ENCODE measurements at places on chromosomes 7 and 10.

DNA sequence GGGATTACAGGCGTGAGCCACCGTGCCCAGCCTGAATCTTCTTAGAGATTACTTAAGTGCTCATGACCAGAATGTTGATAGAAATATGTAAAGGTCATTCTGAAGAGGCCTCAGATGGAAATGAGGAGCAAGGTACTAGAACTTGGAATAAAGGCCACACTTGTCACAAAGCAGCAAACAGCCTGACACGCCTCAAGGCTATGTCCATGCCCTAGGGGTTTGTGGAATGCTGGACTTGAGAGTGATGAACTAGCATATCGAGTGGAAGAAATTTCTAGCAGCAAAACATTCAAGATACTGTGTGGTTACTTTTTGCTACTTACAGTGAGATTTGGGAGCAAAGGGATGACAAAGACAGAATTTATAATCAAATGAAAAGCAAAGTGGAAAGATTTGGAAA, 39.0 kb downstream of the ZNF438 start:
- DNase-seq: no peak

DNA sequence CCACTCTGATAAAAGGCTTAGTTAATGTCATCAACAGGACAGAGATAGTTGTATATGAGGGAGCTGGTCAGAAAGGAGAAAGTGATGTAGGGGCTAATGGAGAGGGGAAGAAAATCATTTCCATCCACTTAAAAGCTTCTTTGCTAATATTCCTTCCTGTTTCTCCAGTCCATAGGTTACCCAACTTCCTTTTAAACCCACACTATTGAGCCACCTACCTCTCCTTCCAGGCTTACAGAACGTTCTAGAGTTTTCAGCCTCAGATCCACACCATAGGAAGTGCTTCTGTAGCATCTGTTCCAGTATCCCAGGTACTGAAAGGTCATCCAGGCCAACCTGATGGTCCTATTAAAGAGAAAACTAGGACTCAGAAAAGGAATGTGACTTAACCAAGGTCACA, 28.2 kb downstream of the STRIP2 start:
- DNase-seq: no peak

DNA sequence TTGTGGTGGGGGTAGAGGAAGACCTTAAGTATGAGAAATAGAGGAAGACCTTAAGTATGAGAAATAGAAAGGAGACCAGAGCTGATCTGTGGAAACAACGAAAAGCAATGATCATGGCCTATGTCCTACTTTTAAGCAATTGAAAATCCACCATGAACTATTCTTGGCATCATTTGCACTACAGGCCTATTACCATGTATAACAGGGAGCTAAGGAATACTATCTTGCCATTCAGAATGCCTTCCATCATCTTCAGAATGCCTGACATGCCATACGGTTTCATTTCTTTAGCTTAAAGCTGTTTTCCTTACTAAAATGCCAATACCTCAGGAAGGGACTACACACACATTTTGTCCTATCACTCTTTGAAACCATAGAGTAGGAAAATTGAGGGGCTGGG, 127.0 kb downstream of the CALCR start:
- DNase-seq: no peak

GRCh38 chr10:75281974-75282373, 46.2 kb upstream of the COMTD1 start:
- no peak for DNase-seq

- no peak for DNase-seq
Measured at GRCh38 chr7:73885433-73885974, 24.5 kb downstream of the TMEM270 start.

DNA sequence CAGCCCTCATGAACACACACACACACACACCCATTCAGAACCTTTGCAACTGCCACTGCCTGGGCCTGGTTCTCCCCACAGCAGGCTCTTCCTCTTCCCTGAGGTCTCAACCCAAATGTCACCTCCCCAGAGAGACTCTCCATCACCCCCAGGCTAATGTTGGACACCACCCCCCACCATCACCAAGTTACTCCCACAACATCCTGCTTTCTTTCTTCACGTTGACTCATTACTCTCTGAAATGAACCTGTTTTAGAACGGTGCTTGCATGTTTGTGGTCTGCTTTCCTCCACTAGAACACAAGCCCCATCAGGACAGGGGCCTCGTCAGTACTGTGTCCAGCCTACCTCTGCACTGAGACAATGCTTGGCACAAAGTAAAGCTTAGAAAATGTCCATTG, 16.0 kb downstream of the AFAP1L2 start:
- no peak for DNase-seq

DNA sequence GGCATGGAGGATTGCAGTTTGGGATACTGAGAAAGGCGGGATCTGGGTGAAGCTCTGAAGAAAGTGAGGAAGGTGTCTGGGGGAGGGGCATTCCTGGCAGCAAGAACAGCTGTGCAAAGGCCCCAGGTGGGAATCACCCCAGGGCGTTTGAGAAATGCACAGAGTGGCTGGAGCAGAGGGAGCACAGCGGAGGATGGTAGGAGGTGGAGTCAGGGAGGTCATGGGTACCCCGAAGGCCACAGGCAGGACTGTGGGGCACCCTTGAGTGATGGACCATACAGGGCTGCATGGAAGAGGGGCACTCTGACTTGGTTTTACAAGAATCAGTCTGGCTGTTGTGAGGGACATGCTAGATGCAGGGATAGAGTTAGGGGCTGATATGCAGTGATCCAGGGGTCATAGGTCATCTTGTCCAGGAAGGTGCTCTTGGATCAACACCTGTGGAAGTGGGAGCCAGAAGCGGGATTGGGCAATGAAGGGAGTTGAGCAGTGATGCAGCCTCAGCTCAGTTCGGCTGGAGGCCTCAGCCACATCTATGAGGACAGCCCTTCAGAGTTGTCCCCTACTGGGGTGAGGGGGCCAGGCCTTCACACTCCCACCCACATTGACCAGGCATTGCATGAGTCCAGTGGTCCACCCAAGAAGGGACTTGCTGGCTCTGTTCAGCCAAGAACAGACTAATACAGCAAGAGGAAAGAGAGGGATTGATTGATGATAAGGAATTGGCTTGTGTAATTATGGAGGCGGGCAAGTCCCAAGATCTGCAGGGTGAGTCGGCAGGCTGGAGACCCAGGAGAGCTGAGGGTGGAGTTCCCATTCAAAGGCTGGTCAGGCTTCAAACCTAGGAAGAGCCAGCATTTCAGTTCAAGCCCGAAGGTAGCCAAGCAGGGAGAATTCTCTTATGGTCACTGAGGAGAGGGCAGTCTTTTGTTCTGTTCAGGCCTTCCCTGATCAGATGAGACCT, 48.7 kb downstream of the TSPAN15 start:
- no peak for DNase-seq

DNA sequence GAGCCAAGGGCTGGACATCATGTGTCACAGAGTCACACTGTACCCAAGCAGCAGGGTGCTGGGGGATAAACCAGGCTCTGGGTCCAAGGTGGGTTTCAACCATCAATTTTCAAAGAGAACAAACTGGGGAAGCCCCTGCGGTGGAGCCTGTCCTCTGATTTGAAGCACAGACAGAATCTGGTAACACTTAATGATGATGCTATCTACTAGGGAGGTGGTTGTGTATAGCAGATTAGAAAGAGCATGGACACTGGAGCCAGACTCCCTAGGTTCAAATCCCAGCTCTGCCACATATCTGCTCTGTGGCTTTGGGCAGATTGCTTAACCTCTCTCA, 204.9 kb upstream of the ZMIZ1 start:
- DNase-seq: no peak

DNA sequence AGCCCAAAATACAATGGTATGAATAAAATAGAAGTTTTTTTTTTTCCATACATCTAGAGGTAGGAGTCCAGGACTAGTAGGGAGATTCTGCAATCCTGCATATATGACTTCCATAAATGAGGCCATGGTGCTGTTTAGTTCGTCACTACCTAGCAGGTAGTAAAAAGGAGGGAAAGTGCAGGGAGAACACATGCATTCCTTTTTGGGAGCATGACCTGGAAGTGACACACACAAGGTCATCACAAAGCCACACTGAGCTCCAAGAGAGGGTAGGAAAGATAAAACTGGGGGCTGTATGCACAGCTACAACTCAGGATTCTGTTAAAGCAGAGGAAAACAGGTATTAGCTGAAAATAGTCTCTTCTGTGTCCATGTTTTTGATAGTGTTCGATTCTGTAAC, 2.2 kb downstream of the CROT start:
- no peak for DNase-seq

Data from fibroblast of skin of abdomen (primary cell).